NCI-H510A (cell line): ENCODE measurements at places on chromosomes 5 and 9.

DNA sequence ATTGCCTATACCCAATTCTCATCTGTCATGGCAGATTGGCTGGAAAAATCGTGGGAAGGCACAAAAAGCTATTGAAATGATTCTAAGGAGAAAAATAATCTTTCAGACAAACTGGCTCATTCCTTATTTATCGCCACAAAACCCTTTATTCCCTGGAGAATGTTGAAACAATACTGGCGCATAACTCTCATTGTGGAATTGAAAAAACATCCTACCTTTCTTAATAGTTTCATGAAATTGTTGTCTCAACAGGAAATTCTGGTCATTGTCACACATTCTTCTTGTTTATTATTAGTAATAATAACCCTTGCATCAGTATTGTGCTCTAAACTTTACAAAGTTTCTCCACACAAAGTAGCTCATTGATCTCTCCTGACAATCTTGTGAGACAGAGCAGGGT lies 48.9 kb upstream of the COL15A1 start:
- DNase-seq: no peak

- no peak for DNase-seq
Measured at GRCh38 chr5:156934450-156935211, 28.4 kb downstream of the TIMD4 start.

DNA sequence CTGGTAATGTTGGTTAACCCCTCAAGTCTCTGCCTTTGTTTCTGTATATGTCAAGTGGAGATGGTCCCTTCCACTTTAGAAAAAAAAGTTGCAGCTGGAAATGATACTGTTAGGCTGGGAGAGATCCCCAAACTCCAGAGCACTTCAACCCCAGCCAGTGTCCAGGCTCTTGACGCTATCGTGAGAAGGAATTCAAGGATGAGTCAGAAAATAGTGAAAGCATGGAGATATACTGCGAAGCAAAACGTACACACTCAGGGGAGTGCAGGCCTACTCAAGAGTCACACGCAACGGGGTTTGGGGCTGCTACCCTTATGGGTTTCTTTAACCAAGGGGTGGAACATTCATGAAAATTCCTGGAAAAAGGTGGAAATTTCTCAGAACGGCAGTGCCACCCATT lies 24.9 kb downstream of the KCNV2 start:
- no peak for DNase-seq

GRCh38 chr9:125744616-125745015 lies 2.6 kb upstream of the PBX3 start:
- DNase-seq: no peak

DNA sequence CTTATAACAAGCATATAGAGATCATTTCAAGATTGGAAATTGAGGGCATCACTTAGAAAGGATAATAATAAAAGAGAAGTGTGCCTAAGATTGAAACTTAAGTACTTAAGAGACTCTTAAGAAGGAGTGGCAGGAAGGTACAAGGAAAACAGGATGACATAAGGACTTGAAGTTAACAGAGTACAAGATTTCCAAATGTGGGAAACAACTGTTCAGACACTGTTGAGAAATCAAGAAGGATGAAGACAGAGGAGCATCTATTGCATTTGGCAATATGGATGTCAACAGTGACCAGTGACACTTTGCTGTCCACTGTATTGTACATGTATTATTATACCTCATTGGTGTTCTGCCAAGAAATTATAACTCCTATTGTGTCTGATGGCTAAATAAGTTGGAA lies 157.8 kb upstream of the PTGER4 start:
- DNase-seq: no peak

GRCh38 chr5:39772307-39772706 lies 347.5 kb upstream of the DAB2 start:
- no peak for DNase-seq

GRCh38 chr9:121331992-121332685 lies 37.9 kb downstream of the STOM start:
- no peak for DNase-seq

- DNase-seq: no peak
Measured at GRCh38 chr9:76162086-76162730, 232.0 kb downstream of the RFK start.

GRCh38 chr9:137367506-137368430 lies 55.2 kb downstream of the EXD3 start:
- no peak for DNase-seq

- no peak for DNase-seq
Measured at GRCh38 chr5:139701056-139701741, 53.0 kb downstream of the CXXC5 start.

- no peak for DNase-seq
Measured at GRCh38 chr5:153157156-153157555, 333.3 kb upstream of the GRIA1 start.
